ENCODE measurements at places on chromosomes 6 and 20.

DNA sequence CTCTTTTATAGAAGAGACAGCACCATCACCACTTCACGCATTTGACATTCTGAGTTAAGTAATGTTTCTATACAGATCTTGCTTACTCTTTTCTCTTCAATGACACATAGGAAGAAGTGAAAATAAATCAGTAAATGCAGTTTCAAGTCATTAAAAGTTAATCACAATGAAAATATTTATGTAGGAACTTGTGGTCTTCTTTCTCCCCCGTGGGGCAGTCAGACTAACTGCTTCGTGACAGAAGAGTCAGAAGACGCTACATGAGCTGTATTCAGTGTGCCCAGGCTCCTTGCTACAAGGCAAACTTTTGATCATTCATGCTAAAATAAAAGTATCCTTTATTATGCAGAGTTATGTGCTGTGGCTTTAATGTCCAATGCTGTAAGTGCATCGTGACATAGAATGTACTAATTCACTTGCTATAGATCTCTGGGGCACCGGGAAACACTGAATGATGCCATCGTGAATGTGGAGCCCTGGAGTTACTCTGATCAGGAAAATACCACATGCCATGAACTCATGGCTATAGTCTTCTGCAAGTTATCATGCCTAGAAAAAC, 117.8 kb upstream of the TRAF3IP2 start:
- DNase-seq: no peak

GRCh38 chr20:2237059-2237458, 58.7 kb upstream of the TGM3 start:
- no peak for DNase-seq

DNA sequence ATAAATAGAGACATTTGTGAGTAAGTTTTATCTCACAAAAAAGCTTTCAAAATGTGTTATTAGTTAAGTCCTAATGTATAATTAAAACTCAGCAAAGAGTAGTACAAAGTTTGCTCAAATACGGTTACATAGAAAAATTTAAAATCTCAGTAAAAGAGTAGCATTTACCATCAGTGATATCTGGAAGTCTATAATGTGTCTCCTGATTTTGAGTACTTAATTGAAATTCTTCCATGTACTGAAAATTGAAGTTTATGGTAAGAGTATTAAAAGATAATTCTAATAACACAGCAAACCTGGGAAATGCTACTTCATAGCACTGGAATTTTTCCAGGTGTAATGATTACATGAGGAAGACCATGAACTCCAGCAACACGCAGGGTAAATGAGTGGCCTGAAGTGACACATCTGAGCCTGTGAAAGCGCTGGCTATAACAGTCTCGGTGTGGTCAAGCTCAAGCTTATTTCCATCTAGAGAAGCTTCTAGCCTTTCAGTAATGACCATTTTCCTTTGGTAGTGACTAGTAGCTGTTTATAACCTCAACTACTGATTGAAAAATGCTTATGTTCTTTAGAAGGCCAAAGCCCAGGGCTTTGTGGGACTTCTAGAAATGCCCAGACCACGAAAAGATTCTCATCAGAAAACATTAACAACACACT, 203.2 kb downstream of the ISM1 start:
- no peak for DNase-seq

- no peak for DNase-seq
Observed at GRCh38 chr6:136593748-136594490, 43.7 kb upstream of the MAP7 start.

DNA sequence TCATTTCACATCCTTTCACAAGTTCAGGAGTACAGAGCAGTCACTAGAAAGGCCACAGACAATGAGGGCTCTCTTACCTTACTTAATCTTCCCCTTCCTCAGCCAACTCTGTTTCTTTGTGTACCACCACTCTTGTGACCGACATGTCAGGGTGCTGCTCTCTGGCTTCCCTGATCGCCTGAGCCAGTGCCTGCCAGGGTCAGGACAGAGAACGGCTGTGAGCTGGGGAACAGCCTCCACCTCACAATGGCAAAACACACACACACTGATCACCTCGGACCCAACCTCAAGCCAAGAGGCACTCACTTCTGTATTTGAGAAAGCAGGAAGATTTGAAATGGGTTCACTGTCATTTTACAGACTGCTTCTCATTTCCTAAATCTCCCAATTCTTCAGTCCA, 30.8 kb downstream of the SMLR1 start:
- DNase-seq: no peak

- peak; percentile 3 for DNase-seq
Observed at GRCh38 chr6:31180500-31180899, 10.0 kb upstream of the POU5F1 start.

DNA sequence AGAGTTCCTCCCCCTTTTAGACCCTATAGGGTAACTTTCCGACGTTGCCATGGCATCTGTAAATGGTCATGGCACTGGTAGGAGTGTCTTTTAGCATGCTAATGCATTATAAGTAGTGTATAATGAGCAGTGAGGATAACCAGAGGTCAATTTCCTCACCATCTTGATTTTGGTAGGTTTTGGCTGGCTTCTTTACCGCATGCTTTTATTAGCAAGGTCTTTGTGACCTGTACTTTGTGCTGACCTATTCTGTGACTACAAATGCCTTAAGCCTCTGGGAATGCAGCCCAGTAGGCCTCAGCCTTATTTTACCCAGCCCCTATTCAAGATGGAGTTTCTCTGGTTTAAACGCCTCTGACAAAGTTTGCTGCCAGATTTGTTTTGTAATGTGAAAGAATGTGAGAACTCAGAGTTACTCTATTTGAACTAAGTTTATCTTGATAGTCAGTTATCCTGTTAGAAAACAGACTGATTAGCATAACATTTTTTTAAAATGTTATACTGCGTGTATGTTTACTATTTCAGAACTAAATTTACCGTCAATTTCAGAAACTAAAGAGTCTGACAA, 111.3 kb upstream of the PRSS16 start:
- no peak for DNase-seq

GRCh38 chr6:161507375-161507774, 233.5 kb upstream of the AGPAT4 start:
- no peak for DNase-seq

- no peak for DNase-seq
Observed at GRCh38 chr6:465531-466348, 74.2 kb downstream of the IRF4 start.

- no peak for DNase-seq
Observed at GRCh38 chr6:55696501-55696900, 117.5 kb upstream of the HMGCLL1 start.

DNA sequence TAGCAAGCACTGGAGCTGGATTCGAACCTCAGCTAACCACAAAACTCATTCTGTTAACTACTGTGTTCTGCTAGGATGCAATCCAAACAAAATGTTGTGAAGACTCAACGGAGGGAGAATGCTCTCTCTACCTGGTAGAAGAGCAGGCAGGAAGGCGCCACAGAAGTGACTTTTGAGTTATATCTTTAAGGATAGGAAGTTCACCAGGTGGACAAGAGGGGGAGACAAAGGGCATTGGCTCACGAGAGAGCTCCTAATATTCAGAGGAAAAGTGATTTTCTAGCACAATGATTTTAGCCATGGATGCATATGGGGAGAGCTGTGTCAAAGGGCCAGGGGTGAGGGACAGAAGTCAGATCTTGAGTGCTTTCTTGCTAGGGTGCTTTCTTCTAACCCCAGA, 108.4 kb upstream of the MAFB start:
- DNase-seq: no peak

DNA sequence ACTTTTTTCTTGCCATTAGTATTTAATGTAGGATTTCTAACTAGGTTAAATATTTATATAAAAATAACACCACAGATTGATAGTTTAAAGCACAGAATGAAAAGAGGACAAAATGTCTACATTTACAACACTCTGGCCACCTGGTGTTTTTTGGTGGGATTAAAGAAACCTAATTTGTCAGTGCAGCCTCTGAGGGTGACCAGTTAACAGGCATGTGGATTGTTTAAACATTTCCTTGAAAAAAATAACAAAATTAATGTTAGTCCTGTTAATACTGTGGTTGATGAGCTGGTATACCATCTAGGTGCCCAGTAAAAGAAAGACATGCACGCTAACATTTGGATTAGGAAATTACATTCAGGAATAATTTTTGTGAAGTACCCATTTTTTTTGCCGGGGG, 8.8 kb downstream of the SLC9A8 start:
- DNase-seq: no peak

DNA sequence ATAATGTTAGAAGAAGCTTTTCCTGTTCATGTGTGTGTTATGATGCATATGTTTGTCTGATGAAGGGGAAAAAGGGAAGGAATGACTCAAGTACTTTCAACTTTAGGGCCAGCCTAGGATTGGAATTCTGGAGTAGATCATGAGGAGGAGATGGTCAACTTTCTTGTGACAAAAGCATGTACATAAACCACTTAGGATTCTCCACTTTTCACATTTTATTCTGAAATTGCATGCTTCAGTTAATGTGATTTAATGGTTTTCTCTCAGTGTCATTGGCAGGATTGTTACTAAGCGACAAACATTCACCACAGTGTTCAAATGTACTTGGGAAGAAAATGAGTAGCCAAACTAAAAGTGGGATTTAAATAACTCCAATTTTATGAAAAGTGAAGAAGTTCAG, 80.1 kb downstream of the UTRN start:
- DNase-seq: no peak

- peak; percentile 30 for DNase-seq
Observed at GRCh38 chr20:19885939-19886660, 128.0 kb downstream of the RIN2 start.

DNA sequence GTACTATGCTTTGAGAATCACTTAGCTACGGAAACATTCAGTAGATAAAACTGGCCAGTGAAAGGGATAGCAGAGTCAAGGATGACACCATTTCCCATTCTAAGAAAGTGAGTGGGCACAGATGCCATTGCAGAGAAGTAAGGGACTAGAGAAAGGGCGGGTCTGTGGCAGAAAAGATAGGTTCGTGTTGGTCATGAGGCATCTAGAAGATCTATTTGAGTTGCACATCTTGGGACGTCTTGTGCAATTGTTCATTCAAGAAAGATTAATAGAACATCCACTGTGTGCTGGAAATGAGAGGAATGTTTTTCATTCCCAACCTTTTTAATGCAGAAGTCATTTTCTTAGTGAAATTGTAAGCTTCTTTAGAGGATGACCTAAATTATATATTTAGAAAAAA, 161.7 kb downstream of the PLCB1 start:
- DNase-seq: no peak

- no peak for DNase-seq
Observed at GRCh38 chr6:167415441-167415961, 90.6 kb downstream of the TTLL2 start.

DNA sequence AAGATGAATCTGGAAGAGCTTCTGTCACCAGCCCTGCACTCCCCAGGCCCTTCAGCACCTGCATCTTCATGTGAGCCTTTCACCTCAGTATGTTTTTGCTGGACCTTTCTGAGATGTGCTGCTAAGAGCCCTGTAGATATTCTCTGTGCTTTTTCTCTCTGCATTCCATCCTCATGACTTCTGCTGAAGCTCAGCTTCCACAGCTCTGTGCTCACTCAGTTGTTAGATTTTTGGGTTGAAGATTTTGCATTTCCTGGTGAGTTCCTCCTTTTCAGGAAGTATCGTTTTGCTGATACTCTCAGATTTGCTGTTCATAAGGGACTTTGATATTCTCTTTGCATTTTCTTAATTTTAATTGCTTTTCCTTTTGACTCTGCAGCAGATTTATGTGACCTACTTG, 18.3 kb downstream of the KIAA1586 start:
- DNase-seq: no peak

- no peak for DNase-seq
Observed at GRCh38 chr6:117495869-117496268, 13.4 kb downstream of the DCBLD1 start.

DNA sequence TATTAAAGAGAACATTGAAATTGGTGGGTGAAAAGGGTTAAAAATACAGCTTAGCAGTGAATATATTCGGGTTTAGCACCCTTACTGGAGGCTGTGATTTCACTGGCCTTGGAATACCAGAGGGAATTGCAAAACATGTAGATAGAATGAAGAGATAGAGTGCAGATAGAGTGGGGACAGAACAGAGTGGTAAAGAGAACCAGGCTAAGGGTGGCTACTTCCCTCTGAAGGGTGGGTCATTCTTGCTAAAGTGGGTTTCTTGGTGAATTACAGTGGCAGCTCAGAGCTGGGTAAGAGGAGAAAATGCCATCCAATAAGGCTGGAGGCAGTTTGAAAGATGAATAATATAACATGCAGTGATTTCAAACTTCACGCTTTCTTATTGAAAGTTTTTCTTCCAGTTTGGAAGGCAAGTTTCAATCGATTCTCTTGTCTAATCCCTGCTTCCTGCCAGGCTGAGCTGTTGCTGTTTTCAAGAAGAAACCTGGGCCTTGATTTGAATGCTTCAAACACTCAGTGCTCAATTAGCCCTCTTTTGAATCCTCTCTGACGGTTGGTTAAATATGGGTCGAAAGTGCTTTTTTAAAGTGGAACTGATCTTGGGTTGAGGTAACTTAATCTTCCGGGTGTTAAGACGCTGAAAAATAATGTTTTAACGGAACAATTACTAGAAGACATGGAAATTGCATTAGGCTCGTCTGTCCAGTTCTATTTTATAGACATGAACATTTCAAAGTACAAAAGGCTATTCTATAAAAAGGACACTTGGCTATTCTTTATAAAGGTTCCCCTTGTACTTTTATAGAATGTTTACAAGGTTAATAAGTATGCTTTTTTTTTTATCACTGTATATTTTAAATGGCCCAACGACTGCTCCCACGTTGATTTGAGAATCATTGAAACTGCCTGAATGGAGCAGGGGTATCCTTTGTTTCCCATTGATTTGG, 203.3 kb downstream of the BCAS1 start:
- DNase-seq: no peak

DNA sequence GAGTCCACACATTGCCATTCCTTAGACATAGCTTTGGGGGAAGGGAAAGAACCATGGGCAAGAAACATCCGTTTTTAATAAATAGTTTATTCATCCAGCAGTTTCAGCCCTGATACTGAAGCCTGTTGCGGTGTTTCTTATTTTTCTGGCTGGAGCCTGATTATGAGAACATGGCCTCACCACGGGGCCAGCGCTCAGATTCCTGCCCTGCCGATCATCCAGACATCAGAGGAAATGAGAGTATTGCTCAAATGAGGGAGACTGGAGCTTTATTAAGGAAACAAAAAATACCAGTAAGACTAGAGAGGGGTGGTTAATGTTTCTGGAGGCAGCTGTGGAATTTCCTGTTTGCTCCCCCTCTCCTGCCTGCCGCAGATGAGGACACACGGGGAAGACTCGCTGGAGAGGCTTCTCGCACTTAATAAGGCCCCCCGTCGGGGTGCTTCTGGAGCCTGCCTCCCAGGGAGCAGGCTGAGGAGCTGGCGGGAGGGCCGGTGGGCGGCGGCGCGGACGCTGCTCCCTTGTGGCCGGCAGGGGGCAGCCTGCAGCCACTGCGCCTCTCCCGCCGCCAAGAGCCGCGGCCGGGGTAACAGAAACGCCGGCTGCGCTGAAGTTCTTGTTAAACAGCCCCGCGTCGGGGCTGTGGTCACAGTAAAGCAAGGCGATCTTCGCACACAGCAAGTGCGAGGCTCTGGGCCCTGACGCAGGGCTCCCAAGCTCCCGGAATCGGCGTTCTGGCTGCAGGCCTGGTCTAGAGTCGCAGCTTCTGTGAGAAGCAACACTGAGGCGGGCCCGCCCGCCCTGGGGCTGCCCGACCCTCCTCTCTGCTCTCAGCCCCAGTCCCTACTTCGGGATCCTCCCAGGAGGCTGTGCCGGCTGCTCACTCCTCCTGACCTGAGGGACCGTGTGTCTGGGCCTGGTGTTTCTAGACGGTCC, 17.5 kb downstream of the LEMD2 start:
- peak; percentile 69 for DNase-seq

GRCh38 chr6:30793521-30794194, 49.3 kb upstream of the IER3 start:
- DNase-seq: no peak

GRCh38 chr6:14036911-14037310, 80.7 kb upstream of the CD83 start:
- DNase-seq: no peak

GRCh38 chr6:31878222-31878621, 575 bp downstream of the SLC44A4 start:
- DNase-seq: no peak
